A172 (cell line): ENCODE measurements at places on chromosomes 13 and 19. TPM values are rescaled to one million over a fixed set of nuclear protein-coding genes. Genes with fewer than 3 reads are reported as not detected.

- no peak for DNase-seq
These were observed 550.7 kb upstream of the SLITRK5 start for GRCh38 chr13:87120476-87120875.

GRCh38 chr19:46351241-46352041, 4.6 kb downstream of the PPP5C start:
- DNase-seq, result peak; percentile 47

DNA sequence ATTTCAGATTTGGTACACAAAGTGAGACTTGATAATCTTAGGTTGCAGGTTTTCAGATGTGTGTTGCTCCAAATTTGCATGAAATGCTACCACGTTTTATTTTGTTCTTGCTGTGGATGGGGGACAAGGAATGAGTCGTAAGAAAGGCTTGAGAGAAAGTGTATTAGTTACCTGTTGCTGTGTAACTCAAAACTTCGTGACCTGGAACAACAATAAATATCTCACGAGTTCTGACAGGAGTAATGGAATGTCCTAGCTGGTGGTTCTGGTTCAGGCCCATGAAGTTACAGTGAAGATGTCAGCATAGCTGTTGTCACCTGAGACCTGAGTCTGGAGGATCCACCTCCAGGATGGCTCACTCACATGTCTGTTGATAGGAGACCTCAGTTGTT, 1.2 kb downstream of the ZNF8 start:
- no peak for DNase-seq

DNA sequence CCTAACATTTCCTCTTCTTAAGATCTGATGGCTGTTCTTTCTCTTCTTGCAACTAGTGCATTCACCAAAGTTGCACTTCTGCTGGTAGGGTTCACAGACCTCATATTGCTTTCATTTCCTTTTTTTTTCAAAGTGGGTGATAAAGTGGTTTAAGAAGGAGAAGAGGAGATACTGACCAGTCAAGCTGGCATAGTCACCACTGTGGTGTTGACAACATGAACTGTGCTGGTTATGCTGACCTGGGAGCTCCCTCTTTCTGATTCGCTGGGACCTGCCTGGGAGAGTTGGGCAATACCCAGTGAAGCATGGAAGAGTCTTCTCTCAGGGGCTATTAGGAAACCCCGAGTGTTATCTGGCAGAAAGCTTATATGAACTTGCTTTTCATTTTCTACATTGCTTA, 222.9 kb downstream of the SLITRK5 start:
- no peak for DNase-seq

DNA sequence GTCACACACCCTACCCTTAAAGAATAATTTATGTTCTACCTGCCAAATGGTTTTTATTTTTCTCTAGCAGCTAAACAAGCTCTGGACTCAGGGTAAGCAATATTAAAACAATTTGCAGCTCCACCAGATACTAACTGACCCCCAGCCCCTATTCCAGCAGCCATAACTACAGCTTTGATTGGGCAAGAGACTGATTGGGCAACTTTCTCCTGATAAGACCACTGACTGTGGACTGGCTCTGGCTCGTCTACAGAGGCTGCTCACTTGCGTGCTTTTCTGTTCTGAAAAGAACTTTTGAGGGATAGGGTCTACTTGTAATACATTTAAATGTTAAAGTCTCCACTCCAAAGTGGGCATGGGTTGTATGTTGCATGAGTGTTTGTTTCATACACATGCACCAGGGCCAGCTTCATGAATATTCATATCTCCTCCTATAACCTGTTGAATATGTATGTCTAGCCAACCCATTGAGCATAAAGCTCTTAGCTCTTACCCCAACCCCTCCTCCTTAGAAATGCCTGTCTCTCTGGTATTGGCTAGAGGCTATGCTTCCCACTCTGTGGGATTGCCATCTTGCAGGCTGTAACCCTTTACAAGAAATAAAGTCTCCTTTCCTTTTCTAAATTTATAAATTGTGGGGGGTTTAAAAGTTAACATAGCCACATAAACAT, 19.9 kb downstream of the OR7A5 start:
- no peak for DNase-seq

Gene FPR1
- total RNA-seq, result 0.07 TPM in 1 of 2 replicates, not detected in the other

Gene CDX2
- not detected in 2 replicates for total RNA-seq

Gene SIN3B
- total RNA-seq, result 23.9 and 24.7 TPM in 2 replicates

Gene MEF2B
- not detected in 2 replicates for total RNA-seq

GRCh38 chr19:1064661-1065605, 2.0 kb upstream of the ARHGAP45 start:
- no peak for DNase-seq

Gene IGSF23
- not detected in 2 replicates for total RNA-seq

DNA sequence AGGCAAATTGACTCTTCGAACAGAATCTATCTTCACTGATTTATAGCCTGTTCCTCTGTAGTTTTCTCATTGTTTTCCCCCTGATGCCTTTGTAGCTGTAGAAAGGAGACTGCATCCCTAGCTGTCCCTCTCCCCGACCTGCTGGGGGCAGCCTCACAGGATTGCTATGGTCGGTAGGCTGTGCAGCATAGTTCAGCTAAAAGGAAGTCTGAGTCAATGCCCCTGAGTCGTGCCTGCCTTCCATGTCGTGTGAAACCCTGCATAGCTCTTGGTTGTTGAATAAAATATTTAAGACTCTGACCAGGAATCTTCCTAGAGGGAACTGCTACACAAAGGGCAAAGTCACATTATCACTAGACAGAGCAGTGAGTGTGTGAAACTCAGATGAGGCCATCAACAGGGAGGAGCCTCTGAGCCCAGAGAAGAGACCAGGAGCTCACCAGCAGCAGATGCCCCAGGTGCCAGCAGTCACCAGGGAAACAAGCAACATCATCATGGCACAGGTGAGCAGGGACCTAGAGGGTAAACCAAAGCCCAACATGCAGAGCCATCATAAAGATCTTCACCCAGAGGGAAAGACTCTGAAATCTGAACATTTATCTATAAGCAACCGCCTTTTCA, 108.4 kb upstream of the NBEA start:
- DNase-seq, result no peak

Gene CDKN2D
- total RNA-seq, result 10.6 and 11.3 TPM in 2 replicates

DNA sequence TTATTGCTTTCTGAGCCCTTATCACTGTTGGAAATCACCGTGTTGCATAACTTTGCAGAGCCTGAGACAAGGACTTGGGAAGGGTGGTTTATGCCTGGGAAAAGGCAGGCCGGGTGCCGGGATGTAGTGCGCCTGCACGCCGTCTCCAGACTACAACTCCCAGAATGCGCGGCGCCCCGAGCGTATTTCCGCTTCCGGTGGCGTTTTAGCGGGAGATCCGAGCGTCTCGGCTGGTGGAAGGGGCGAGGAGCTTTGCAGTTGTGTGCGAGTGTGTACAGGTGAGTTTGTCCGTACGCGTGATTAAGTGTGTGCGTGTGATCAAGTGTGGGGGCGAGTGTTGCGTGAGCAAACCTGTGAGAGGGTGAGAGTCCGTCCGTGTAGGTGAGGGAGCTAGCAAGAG, 75.4 kb downstream of the PEG3 start:
- no peak for DNase-seq

Gene IL4I1
- 6.4 and 15.4 TPM in 2 replicates for total RNA-seq

Gene NCAN
- total RNA-seq, result not detected in 2 replicates

- no peak for DNase-seq
These were observed 376.1 kb downstream of the LMO7 start for GRCh38 chr13:76012091-76012721.
